ENCODE measurements at places on chromosomes 12 and 14. TPM values are rescaled to one million over a fixed set of nuclear protein-coding genes. Genes with fewer than 3 reads are reported as not detected.

DNA sequence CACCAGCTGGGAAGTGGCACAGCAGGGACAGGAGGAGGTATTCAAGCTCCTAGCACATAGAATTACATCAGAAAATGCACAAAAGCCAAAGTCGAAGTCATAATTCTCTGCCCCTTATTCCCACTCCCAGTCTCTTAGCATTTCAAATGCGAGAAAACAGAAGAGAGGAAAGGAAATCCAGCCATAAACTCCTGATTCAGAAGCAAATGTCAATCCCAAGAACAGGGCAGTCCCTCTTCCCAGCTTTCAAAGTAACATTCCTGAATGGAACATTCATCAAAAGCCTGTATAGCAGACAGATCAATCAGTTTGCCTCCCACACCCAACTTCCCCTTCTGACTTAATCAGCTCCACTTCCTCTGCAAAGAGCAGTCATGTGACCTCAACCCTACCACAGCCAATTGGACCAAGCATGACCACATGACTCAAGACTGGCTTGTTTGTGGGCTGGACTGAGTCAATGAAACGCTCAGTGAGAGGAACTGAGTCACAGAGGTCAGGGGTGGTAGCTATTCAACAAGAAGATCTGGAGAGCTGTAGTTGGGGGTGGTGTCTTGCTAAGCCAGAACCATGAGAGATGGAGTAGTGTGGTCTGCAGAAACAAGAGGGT is 41.4 kb upstream of the TUNAR start:
- H3K4me1 ChIP-seq: no peaks in the 10 kb centered on the region
- no peaks in the 10 kb centered on the region for H3K27me3 ChIP-seq
- no peak overlapping the region for H3K4me3 ChIP-seq

Gene SSTR1
- 1.3 TPM for total RNA-seq

Gene NRL
- total RNA-seq: 1.3 TPM

Gene BRMS1L
- 16.3 TPM for total RNA-seq

- H3K27me3 ChIP-seq: no peaks in the 10 kb centered on the region
- H3K4me3 ChIP-seq: no peak overlapping the region
- peaks cover 5% of the 10 kb centered on the region for H3K4me1 ChIP-seq
- no peak for DNase-seq
- H3K27ac ChIP-seq: no peak overlapping the region
- no peaks in the 10 kb centered on the region for H3K36me3 ChIP-seq
Observed at GRCh38 chr12:29734734-29735133, 49.0 kb downstream of the TMTC1 start.

Gene FGD6
- total RNA-seq: 19.7 TPM

GRCh38 chr14:99685151-99685591 is 1.1 kb downstream of the CYP46A1 start:
- no peaks in the 10 kb centered on the region for H3K27me3 ChIP-seq
- H3K27ac ChIP-seq: no peak overlapping the region
- peaks cover 7% of the 10 kb centered on the region for H3K4me1 ChIP-seq
- DNase-seq: peak; percentile 13
- H3K36me3 ChIP-seq: no peaks in the 10 kb centered on the region
- H3K4me3 ChIP-seq: no peak overlapping the region

DNA sequence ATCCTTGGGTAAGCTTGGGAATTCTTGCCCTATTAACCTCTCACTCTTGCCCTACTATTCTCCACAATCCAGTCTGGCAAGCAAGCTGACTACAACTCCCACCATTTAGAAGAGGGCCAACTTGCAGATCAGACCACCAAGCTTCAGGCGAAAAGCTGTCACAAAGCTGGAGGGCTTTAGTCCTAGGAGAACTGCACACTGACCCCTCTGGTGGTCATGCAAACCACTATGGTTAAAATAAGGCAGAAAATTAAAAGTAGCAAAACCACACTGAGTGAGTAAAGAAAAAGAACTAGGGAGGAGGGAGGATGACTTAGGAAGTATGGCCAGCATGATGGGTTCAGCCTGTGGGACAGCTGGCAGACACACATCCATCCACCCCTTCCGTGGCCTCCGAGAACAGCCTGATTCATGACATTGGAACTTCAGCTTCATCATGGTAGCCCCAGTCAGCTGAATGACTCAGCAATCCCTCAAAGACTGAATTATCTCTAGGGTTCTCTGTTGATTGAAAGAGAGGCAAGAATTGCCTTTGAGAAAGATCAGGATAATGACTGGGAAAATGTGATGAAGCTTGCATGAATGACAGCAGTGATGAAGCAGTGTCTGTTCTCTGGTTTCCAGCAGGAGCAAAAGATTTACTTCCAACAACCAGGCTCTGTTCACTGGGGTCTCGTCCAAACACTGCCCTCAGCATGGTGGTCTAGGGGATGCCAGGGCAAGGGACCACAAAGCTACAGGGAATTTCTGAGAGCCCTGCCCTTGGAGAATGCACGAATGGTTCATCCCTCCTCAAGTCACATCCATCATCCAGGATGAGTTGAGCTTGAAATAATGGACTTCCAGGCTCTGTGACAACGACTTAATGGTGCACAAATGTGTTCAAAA is 24.4 kb downstream of the PITPNM2 start:
- DNase-seq: peak; percentile 68
- H3K36me3 ChIP-seq: no peaks in the 10 kb centered on the region
- no peaks in the 10 kb centered on the region for H3K4me1 ChIP-seq
- H3K4me3 ChIP-seq: no peak overlapping the region
- H3K27me3 ChIP-seq: no peaks in the 10 kb centered on the region

GRCh38 chr14:53190938-53191337 is 37.8 kb upstream of the DDHD1 start:
- no peaks in the 10 kb centered on the region for H3K27me3 ChIP-seq
- no peak overlapping the region for H3K27ac ChIP-seq
- no peak overlapping the region for H3K4me3 ChIP-seq
- DNase-seq: no peak
- no peaks in the 10 kb centered on the region for H3K36me3 ChIP-seq

GRCh38 chr14:71430321-71430677 is 501.9 kb upstream of the RGS6 start:
- H3K36me3 ChIP-seq: no peaks in the 10 kb centered on the region
- H3K4me1 ChIP-seq: no peaks in the 10 kb centered on the region
- H3K27ac ChIP-seq: no peak overlapping the region

DNA sequence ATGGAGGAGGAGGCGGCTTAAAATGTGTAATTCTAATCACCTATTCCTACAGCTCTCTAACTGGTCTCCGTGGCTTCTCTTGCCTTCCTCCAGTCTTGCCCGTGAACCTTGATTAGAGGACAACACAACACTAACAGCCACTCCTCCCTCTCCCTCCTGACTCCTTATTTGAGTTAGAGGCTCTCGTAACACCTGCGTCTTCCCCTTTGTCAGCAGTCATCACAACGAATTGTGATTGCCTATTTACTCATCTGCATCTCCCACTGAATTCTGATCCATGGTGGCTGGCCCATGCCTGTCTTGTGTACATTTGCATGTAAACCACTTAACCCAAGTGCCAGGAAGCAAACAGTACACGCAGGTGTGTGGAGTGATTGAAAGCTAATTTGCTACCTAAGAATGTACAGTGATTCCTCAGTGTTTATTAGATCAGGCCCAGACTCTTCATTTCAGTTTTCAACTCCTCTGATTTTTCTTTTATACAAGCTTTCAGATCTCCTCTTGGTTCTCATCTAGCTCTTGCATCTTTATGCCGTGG is 154.5 kb downstream of the MON2 start:
- no peaks in the 10 kb centered on the region for H3K27me3 ChIP-seq
- no peaks in the 10 kb centered on the region for H3K36me3 ChIP-seq
- DNase-seq: no peak

Gene TSPAN19
- total RNA-seq: not detected

GRCh38 chr14:56514663-56515371 is 64.8 kb upstream of the TMEM260 start:
- no peak for DNase-seq
- H3K4me1 ChIP-seq: no peaks in the 10 kb centered on the region
- H3K36me3 ChIP-seq: no peaks in the 10 kb centered on the region

DNA sequence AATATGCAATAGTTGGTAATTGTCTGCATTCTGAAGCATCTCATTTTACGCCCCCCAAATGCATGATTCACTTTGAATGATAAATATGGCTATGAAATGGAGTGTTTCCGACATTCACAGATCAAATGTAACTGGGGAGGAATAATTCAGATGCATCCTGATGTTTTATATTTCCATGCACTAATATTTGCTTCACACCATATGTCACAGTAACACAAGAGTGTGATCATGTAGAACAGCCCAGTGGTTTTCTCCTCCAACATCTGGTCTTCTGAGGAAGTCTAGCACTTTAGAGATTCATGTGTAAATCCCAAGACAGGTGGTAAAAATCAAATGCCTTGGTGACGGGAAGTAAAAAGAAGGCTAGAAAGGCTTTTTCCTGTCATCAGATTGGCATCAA is 273.1 kb downstream of the DIO2 start:
- no peaks in the 10 kb centered on the region for H3K27me3 ChIP-seq
- H3K36me3 ChIP-seq: no peaks in the 10 kb centered on the region

- no peak overlapping the region for H3K4me3 ChIP-seq
- no peaks in the 10 kb centered on the region for H3K27me3 ChIP-seq
- no peak for DNase-seq
- peaks cover 4% of the 10 kb centered on the region for H3K4me1 ChIP-seq
- no peak overlapping the region for H3K27ac ChIP-seq
Observed at GRCh38 chr14:89184952-89185351, 232.1 kb downstream of the FOXN3 start.

- H3K36me3 ChIP-seq: no peaks in the 10 kb centered on the region
- H3K27me3 ChIP-seq: no peaks in the 10 kb centered on the region
- H3K4me3 ChIP-seq: no peak overlapping the region
- no peak for DNase-seq
Observed at GRCh38 chr12:73867147-73867546, 670.5 kb upstream of the ATXN7L3B start.

Gene PRH2
- not detected for total RNA-seq

Gene MANSC1
- total RNA-seq: 5.1 TPM

Gene MYBPC1
- 0.73 TPM for total RNA-seq

Gene C14orf132
- 60.1 TPM for total RNA-seq

DNA sequence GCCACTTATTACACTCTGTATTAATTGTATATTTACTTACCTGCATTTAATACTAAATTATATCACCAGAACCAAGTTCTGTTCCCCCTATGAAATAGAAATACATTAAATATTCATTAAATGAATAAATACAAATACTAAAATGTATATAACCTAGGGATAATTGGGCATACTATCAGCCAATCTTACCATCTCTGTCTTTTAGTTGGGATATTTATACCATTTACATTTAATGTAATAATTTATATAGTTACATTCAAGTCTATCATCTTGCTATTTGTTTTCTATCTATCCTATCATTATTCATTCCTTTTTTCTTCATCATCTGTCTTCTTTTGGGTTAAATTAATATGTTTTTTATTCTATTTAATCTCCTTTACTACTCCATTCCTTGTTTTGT is 4.1 kb upstream of the ADAMTS20 start:
- H3K36me3 ChIP-seq: no peaks in the 10 kb centered on the region
- H3K27ac ChIP-seq: no peak overlapping the region
- DNase-seq: no peak

- no peak for DNase-seq
- no peaks in the 10 kb centered on the region for H3K36me3 ChIP-seq
- no peaks in the 10 kb centered on the region for H3K4me1 ChIP-seq
- no peak overlapping the region for H3K27ac ChIP-seq
- no peak overlapping the region for H3K4me3 ChIP-seq
Observed at GRCh38 chr14:92938235-92938875, 15.4 kb downstream of the CHGA start.

DNA sequence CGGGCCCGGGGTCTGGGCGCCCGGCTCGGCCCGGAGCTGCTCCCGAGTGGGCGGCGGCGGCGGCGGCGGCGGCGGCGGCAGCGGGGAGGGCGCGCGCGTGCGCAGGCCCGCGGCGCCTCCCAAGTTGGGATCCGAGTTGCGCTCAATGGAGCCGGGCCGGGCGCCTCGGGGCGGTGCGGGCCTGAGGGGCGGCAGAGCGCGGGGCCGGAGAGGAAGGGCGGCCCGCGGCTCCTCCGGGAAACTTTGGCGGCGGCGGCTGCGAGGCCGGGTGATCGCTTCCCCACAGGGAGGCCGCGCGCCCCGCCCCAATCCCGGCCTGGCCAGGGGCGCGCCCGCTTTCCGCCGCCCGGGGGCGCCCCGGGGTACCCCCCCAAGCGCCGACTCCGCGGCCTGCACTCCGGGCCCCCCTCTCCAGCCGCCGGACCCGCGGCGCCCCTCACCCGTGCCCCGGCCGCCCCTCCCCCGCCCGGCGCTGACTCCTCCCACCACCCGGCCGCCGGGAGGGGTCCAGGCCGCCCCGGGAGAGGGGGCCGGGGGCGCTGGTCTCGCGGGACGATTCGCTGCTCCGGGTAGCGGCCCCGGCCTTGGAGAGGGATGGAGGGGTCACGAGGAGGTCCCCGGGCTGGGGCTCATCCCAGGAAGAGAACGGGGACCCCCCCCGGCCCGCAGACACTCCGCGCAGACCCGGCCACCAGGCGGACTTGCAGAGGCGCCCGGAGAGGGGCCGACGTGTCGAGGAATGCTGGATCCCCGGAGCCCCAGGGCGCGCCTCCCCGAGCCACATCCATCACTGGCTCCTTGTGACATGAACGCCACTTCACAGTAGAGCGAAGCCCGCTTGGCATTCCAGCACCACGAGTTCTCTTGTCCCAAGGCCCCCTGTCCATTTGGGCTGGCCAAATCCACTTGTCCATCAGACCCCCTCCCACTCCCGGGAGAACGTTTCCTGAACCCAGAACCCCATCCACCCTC is at the start of gene RILPL1:
Gene RILPL1 (minus strand): TSS at position 48 of the 972 bp plus-strand sequence. CDS start 237 bp downstream, outside the sequence.
- no peaks in the 10 kb centered on the region for H3K36me3 ChIP-seq
- no peaks in the 10 kb centered on the region for H3K4me1 ChIP-seq
- peak within 1 kb of the TSS; percentile 87 for H3K4me3 ChIP-seq
- peak; percentile 43 for DNase-seq

- no peak overlapping the region for H3K4me3 ChIP-seq
- no peaks in the 10 kb centered on the region for H3K36me3 ChIP-seq
- H3K27ac ChIP-seq: no peak overlapping the region
- H3K4me1 ChIP-seq: no peaks in the 10 kb centered on the region
- H3K27me3 ChIP-seq: no peaks in the 10 kb centered on the region
Observed at GRCh38 chr12:89801284-89801683, 92.6 kb upstream of the ATP2B1 start.

Gene FGF6
- not detected for total RNA-seq

DNA sequence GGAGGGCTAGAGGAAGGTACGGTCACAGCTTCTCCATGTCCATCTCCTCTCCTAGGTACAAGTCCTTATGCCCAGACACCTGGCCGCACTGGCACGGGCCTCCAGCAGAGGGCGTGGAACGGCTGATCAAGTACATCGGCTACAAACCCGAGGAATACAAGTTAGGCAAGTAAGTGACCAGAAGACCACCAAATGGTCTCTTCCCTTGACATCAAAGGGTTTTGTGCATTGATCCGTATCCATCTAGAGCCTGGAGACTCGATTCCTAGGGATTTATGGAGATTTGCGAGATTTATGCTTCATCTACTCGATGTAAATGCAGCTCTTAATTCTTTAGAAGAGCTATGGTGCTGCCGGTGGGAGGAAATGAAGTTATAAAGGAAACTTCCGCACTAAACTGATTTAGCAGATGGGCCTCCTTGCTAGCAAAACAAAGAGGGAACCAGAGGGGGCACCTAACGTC is 44.2 kb downstream of the KCTD10 start:
- H3K4me1 ChIP-seq: no peaks in the 10 kb centered on the region
- H3K27ac ChIP-seq: peak overlapping the region; percentile 16
- DNase-seq: peak; percentile 77
- H3K4me3 ChIP-seq: no peak overlapping the region
- H3K36me3 ChIP-seq: no peaks in the 10 kb centered on the region

- peaks cover 20% of the 10 kb centered on the region for H3K4me1 ChIP-seq
- H3K4me3 ChIP-seq: no peak overlapping the region
- H3K36me3 ChIP-seq: no peaks in the 10 kb centered on the region
- peak; percentile 14 for DNase-seq
- no peak overlapping the region for H3K27ac ChIP-seq
Observed at GRCh38 chr12:132141976-132142678, 2.0 kb downstream of the DDX51 start.

Gene SLC4A8
- total RNA-seq: not detected

GRCh38 chr12:8968761-8969160 is 19.3 kb upstream of the M6PR start:
- no peak overlapping the region for H3K4me3 ChIP-seq
- no peak for DNase-seq
- H3K36me3 ChIP-seq: no peaks in the 10 kb centered on the region
- H3K27ac ChIP-seq: no peak overlapping the region

Data from uterus (tissue), 4 donors.